ENCODE measurements at places on chromosomes 13 and 19. TPM values are rescaled to one million over a fixed set of nuclear protein-coding genes. Genes with fewer than 3 reads are reported as not detected.

GRCh38 chr19:49364083-49364737 lies 533 bp downstream of the DKKL1 start:
- no peak for DNase-seq

DNA sequence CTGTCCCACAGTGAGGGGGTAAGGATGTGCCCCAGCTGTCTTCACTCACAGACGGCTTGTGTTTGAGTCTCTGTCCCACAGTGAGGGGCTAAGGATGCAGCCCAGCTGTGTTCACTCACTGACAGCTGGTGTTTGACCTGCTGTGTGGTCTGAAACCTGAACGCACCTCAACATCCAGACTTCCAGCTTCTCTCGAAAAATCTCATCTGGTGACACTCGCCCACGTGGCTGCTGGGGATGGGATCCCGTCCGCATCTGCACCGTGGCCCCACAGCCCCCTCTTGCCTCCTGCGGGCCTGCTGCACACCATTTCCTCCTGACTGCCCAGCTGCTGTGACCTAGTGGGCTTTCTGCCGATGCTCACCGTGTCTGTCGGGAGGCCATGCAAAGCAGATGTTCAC lies 27.3 kb downstream of the CHAF1A start:
- no peak for DNase-seq

The CCDC124 gene
- total RNA-seq: 181 TPM

- no peak for DNase-seq
These were observed 4.9 kb upstream of the MBD3L3 start for GRCh38 chr19:7063339-7063738.

DNA sequence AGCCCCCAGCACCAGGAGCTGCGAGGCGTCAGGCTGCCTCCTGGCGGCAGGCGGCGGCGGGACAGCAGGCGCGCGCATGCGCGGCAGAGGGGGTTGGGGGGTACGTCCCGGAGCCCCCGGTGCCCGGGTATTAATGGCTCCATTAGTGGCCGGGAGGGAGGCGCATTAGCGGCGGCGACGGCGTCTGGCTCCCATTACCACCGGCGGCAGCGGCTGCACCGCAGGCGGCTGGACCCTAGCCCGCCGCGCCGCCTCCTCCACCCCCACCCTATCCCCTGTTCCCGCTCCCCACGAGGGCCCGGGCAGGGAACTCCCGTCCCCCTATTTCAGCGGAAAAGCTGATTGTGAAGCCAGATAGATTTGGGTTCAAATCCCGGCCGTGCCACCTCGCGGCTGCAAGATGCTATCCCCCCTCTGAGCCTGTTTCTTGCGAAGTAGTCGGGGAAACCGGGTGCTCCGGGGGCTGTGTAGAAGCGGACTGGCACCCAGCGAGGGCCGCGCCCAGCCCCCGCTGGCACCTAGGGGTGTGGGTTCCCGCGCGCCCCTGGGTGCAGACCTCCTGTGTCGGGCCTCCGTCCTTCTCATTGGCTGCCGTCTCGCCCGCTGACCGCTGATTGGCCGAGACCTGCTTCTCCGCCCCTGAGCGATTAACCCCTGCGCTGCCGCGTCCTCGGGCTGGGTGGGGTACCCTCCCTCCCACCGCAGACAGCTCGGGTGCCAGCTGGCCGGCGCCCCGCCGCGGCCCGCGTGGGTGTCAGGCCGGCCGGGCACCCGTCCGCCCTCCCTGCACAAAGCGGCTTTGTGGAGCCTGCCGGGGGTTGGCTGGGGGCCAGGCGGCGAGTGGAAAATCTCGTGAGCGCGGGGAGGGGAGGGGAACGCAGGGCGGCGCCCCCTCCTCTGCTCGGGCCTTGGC lies 11.1 kb downstream of the CIC start:
- DNase-seq: peak; percentile 92

The DCLK1 gene
- not detected for total RNA-seq

DNA sequence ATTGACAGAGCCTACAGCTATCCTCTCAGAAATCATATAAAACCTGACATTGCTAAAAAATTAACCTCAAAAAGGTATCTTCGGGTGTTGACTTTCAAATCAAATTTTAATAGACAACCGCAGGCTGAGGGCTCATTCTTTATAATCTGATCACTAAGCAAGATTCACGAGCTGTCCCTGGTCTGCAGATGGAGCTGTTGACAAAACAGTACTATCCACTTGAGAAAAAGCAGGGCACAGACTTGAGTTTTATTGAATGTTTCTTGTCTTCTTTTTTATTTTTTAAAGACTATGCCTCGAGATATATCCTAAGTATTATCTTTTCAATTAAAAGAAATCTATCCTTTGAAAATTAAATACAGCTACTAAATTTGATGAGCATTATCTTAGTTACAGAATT lies 540.5 kb downstream of the PCDH9 start:
- DNase-seq: peak; percentile 7

GRCh38 chr13:83498045-83498444 lies 384.2 kb downstream of the SLITRK1 start:
- DNase-seq: no peak

DNA sequence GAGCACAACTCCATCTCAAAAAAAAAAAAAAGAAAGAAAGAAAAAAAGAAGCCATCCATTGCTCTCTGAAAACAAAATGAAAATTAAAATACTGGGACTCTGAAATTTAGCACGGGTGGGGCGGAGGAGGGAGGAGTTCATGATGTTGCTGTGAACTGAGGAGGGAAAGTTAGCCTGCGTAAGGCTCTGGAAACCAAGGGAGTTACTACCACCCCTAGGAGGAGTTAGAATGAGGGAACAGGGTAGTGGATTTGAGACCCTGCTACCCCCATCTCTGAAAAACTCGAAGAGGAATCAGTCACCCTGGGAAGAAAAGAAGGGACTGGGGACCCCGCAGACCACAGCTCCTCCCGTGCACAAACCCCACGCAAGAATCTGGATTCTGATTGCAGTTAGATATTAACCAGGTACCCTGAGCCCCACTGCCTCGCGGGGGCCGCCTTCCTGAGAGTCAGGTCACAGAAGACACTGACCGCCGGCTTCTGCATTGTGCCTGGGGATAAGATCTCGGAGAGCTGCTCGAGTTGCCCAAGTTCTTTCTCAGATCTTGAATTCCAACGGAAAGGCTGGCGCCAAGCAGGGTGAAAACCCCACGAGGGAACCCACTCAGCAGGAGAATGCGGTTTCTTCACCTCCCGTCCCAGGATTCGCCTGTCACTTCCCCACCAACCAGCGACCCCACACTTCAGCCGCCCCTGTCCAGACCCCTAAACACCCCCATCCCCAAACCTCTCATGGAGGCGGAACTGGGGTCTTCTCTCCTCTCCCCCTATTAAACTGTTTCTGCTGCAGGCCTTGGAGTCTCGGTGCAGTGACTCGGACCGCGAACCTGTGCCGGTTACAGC lies 870 bp downstream of the ZNF442 start:
- DNase-seq: peak; percentile 32

GRCh38 chr13:110228936-110229904 lies 77.7 kb downstream of the COL4A1 start:
- no peak for DNase-seq

The TLE6 gene
- 10.4 TPM for total RNA-seq

DNA sequence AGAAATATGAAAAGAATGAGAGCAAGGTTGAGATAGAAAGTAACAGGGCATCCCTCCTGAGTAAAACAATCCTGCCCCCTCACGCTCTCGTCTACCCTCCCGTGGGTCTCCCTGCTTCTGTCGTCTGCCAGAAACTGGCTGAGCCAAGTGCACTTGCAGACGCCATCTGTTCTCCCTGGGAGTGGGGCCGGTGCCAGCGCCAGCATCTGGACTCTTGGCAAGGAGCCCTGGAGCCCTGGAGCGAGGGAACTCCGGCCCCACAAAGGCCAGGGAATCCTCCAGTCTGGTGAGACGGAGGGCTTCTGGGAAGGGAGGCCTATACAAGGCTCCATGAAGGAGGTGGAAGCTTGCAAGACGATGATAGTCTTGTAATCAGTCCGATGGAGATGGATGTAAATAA lies 2.3 kb upstream of the TMEM91 start:
- DNase-seq: peak; percentile 80

- DNase-seq: no peak
These were observed 45.6 kb upstream of the WDFY2 start for GRCh38 chr13:51538591-51539179.

DNA sequence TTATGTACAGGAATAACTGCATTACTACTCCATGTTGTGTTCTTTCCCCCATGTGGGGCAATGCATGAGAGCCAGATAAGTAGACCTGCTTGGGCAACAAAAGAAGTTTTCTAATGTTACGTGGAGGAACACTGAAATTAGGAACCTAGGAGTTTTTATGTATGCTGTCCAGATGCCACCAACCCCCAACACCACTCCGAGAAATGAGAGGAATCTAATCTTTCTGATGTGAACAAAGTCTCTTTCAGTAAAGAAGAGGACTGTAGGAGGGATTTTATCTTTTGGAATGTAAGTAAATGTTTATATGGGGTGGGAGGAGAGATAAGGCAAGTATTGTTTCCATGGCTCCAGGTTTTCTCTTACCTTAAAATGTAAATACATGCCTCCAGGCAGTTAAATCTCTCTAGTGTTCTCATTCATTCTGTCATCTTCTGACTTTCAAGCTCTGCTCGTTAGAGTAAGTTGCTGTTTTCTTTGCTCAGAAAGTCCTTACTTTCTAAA lies 820.6 kb downstream of the PCDH17 start:
- DNase-seq: no peak

DNA sequence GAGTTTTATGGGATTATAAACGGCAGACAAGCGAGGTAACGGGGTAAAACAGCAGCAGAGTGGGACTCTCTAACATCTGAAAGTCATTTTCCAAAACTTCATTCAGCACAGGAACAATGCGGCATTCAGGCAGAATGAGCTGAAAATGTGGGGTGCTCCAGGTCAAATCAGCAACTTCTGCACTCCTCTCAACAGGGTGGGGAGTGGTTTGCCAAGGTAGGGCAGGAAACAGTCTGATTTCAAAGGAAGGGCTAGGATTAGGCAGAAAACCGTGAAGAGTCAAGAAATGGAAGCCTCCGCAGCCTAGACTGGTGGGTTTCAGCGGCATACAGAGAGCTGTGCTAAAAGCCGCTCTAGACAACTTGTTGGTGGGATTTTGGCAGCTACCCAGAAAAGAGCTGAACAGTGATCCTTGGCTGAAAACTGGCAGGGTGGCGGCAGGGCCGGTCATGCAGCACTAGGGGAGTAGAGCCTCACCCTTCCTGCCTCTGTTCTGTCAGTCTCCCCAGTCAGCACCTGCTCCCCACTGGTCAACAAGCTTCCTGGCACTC lies 154.2 kb upstream of the KLF12 start:
- peak; percentile 71 for DNase-seq

DNA sequence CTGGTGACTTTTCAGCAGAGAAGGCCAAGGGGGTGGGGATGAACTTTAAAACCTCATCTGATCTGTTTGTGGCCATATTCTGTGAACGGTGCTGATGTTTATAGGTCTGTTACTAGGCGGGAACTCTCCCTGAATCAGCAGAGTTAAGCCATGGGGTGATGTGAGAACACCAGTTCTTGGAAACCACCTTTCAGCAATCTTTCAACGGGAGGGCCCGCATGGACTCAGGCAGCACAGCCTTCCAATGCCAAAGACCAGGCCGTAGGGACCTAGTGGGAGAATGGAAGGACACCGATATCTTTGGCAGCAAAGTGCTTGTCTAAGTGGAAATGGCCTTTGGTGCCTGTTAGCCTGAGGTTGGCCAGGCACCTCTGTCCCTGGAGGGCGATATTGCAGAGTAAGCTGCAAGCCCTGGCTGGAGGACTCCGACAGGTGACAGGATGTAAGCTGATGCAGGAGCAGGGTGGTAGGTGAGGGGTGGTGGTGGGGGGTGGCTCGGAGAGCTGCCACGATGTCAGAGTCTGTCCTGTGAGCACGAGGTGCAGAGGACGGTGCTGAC lies 57.0 kb downstream of the ERCC5 start:
- no peak for DNase-seq

GRCh38 chr13:71017607-71018006 lies 849.4 kb downstream of the DACH1 start:
- no peak for DNase-seq

- DNase-seq: no peak
These were observed 2.0 kb downstream of the POU2F2 start for GRCh38 chr19:42130254-42130573.

The S1PR5 gene
- 13.5 TPM for total RNA-seq

DNA sequence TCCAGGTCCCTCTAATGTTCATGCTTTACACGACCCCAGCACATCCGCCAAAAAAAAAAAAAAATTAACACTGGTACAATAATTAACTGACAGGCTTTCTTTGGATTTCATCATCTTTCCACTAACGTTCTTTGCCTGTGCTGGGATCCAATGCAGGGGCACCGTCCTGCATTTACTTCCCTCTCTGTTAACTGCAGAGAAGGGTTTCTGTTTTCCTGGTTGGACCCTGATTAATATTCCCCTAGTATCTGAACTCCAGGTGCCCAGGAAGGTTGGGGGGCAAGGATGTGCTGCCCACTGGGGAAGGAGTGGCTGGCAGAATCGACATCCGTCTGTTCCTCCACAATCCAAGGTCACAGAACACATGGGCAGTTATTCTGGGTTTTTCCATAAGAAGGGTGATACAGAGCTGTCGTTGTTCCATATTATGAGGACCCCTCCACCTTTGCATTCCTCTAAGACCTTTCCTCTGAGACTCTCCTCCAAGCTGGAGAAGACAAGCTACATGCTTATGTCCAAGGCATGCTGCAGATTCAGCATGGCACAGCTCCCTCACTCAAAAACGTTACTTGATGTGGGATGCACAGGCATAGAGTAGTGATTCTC lies 4.5 kb upstream of the LAIR1 start:
- DNase-seq: no peak

GRCh38 chr19:43465468-43466120 lies at the start of gene LYPD3:
LYPD3 (minus strand) TSS chr19:43465608; CDS start chr19:43465571, 37 bp downstream.
- no peak for DNase-seq

DNA sequence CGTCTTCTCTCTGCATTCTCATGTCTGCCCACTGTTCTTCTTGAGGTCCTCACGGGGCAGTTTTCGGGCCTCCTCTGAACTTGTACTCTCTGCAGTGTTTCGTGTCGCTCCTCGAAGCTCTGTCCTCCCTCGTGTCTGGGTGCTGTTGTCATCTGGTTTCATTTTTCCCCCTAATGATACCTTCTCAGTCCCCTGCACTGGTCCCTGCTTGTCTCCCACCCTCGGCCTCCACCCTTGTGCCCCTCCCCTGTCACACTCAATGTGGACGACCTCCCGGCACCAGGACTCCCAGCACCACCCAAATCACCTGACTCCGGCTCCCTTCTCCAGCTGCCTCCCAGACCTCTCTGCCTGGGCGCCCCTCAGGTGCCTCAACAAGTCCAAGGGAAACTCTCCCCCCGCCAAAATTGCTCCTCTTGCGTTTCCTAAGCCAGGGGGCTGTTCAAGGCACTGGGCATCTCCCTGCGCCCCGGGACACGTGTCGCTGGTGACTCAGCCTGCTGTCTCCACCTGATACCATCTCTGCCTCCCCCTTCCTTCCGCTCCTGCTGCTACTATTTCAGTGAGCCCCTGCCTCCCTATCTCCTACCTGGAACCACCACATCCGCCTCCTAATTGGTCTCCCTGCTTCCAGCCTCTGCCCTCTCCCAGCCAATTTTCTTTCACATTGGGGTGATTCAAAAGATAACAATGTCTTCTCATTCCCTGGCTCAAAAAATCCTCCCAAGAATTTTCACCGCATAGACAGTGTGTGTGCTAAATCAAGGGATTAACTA lies 49.5 kb downstream of the RFX2 start:
- DNase-seq: no peak

Data from G401 (cell line).